ENCODE measurements at places on chromosomes 12 and 14.
A peak's percentile ranks its signal among the peaks of the same experiment; 100 is the strongest.

DNA sequence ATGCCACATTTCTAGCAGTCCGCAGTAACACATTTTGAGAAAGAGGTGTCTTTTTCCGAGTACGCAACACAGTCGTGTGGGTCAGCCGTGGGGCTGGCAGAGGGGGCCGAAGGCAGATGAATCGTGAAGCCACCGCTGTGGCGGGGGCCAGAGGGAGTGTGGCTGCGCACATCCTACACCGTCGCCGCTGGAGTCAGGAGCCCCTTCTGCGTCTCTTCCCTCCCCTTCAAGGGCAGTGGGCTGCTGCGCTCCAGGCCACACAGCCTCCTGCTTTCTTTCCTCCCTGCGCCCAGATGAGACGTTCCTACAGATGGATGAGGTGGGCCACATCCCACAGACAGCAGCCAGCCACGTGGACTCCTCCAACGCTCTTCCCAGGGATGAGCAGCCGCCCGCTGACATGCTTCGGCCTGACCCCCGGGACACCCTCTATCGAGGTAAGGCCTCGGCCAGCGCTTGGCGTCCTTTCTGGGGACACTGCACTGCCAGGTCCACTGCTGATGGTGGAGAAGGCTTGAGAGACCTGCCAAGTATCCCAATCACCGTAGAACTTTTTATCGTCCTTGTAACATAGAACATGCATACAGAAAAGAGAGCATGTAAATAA lies 89.8 kb downstream of the B4GALNT3 start:
- no peak for DNase-seq

DNA sequence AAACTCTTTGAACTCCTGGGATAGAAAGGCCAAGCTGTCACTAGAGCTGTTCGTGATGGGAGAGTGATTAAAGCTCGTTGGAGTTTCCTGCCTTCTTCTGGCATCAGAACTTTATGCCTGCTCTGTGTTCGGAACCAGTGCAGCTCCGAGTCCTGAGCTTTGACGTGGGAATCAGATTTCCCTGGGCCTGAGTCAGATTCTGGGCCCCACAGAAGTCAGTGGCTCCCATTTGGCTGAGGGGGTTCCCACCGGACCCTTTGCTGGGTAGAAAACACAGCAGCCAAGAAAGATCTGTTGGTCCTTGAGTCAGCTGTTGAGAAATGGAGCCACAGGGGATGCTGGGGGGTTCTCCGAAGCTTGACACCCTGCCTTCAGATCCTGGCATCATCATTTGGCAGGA lies 238.0 kb downstream of the CHST11 start:
- DNase-seq, result no peak

GRCh38 chr12:57213763-57214397 lies 2.7 kb upstream of the NXPH4 start:
- DNase-seq, result no peak

GRCh38 chr14:41972531-41972930 lies 365.9 kb downstream of the LRFN5 start:
- DNase-seq, result no peak

DNA sequence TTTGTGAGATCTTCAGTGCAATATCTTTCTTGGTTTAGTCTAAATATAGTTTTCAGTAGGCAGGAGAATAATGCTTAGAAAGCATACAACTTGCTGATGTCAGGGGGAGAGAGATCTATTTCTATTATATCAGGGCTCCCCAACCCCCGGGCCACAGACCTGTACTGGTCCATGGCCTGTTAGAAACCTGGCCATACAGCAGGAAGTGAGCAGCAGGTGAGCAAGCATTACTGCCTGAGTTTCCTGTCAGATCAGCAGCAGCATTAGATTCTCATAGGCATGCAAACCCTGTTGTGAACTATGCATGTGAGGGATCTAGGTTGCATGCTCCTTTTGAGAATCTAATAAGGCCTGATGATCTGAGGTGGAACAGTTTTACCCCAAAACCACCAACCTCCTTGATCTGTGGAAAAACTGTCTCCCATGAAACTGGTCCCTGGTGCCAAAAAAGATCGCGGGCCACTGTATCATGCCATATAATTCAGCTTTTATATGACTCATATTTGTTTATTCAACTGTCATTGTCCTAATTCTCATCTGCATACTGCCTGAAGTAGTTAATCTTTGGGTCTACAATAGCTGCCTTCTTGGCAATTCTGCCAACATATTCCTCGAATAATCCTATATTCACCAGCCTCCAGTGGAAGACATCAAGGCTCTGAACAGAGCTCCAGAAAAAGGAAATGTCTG lies 163.6 kb upstream of the DYRK2 start:
- DNase-seq, result no peak

- DNase-seq, result no peak
Observed at GRCh38 chr14:37587131-37587803, 7.8 kb downstream of the FOXA1 start.

- DNase-seq, result no peak
Observed at GRCh38 chr12:132608231-132609171, 1.9 kb downstream of the LRCOL1 start.

DNA sequence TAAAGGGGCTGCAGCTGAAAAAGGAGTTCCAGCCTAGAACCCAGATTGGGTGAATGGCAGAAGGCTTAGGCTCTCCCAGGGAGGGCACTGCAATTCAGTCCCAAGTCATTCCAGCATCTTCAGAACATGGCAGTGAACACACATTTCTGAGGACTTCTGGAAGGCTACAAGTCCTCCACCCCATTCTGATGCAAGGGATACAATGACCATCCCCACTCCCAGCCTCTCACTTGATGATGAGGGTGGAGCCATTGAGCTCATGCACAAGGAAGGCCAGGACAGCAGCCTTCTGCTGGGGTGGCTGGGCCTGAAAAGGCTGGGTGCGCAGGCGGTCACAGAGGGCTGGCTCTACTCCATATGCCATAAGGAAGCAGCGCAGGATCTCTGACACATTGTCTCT lies 25.8 kb downstream of the BAZ2A start:
- no peak for DNase-seq

- DNase-seq, result no peak
Observed at GRCh38 chr12:103401421-103401820, 94.3 kb downstream of the C12orf42 start.

- DNase-seq, result no peak
Observed at GRCh38 chr14:52871606-52872005, 79.2 kb downstream of the FERMT2 start.

DNA sequence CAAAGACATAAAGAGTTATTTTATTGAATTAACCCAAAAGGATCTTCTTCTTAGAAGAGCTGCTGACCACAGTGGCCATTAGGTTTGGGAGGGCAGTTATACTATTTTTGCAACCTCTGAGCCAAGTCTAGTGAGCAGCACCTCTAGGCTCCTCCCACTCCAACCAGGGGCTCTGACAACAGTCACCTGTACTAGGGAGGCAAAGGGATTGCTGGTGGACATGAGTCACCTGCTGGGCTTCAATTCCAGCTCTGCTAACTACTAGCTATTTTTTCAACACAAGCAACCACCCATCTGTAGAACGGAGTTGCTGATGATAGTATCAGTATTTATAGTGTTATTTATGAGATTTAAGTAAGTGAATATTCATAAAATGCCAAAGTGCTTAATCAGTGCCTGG lies 166.0 kb downstream of the KLHL28 start:
- no peak for DNase-seq

DNA sequence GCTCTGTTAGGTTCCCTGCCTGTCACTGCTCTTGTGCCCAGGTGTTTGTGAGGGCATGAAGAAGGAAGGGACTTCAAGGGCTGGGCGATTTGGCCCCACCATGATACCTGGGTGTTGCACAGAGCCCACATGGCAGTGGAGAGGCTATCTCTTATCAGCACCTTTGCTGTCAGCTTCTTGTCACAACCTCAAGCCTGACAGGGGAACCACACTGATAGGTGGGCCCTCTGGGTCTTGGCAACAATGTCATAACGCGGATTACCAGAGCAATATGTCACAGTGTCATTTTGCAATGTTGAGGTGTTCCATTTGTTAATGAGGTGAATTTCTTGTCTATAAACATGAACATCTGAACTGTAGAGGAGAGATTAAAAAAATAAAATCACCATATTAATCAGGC lies 22.9 kb upstream of the CACNA1C start:
- no peak for DNase-seq

DNA sequence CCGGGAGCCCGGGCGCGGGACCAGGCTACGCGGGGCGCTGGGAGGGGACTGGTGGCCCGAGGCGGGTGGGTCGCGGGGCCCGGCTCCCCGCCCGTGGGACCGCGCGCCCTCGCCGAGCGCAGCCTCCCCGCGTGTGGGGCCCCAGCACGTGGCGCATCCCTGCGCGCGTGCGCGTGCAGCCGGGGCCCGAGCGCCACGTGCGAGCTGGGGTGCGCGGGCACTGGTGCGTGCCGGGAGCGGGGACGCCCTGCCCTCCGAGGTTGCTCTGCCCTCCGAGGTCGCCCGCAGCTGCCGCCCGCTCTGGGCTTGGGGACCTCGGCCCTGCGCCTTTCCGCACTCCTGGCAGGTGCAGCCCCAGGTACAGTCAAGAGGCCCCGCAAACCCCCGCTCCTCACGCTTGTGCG lies 365 bp upstream of the CCDC88C start:
- no peak for DNase-seq

DNA sequence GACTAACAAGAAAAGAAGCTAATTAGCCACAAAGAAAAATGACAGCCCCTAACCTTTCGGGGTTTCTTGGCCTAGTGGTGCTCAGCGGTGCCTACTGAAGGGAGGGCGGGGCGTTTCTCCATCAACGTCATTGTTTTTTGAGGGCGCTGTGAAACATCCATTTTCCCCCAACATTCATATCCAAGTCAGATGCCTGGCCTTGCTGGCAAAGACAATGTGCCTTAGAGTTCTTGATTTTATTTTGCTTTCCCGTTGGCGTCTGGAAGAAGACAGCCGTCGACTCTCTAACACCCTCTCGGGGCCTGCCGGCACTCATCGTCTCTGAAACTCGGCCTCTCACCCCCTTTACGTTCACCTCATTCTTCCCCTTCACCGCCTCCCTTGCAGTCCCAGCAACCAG lies 154.5 kb downstream of the PHETA1 start:
- DNase-seq, result no peak

GRCh38 chr12:96472384-96472783 lies 17.0 kb upstream of the CFAP54 start:
- DNase-seq, result no peak

DNA sequence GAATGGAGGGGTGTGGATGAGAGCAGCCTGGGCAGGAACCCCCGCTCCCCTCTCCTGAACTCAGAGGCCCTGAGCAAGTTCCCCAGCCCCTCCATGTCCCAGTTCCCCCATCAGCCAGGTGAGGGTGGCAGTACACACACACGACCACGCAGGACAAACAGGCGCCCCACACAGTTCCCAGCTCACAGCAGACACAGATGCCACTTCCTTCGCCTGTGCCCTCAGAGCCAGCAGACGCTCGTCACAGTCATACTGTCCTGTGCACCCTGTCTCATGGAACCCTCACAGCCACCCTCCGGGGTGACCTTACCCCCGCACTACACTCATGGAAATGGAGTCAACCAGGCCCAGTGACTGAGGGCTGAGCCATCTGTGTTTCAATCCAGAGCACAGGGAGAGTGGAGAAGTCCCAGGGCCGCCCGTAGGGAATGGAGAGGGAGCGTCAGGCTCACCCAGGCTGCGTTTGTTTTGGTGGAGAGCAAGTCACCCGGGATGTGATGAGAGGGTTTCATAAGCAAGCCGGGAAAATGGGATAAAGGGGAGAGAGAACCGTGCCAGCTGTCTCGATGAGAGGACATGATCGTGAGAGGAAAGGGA lies 47.5 kb upstream of the DYNC1H1 start:
- no peak for DNase-seq

DNA sequence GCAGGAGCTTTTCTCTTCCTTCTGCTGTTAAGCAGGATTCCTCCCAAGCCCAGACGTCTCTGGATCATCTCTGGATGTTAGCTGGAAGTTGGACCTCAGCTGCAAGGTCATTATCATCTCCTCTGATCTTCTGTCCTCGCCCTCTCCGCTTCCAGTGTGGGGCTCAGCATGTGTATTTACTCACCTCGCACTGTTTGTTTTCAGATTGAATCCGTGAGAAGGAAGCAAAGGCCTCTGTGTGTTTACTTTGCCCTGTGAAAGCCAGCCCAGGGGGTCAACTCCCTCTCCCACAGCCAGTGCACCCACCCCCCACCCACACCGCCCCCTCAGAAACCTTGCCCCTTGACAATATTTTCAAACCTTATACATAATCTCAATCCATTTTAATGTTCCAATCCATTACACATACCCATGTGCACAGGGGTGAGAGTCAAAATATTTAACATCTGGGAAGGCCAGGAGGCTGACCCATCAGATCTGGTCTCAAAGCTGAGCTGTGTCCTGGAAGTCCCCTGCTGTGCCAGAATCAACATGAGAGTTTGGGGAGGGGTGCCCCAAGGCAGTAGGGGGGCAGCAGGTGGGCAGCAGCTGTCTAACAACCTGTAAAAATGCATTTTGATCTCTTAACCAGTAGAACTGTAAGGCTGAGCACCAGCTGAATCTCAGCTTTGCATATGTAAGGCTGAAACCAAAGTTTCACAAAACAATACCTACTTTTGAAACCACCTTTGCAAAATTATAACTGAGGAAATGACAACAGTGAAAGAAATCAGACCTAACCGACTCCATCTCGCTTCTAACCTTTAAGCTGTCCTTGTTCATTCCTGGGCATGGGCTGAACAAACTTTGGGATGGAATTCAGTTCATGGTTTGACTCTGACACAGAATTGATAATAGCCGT lies 157.9 kb downstream of the ZNF664 start:
- DNase-seq, result no peak

- DNase-seq, result no peak
Observed at GRCh38 chr12:34397591-34398365, 375.5 kb downstream of the ALG10 start.

DNA sequence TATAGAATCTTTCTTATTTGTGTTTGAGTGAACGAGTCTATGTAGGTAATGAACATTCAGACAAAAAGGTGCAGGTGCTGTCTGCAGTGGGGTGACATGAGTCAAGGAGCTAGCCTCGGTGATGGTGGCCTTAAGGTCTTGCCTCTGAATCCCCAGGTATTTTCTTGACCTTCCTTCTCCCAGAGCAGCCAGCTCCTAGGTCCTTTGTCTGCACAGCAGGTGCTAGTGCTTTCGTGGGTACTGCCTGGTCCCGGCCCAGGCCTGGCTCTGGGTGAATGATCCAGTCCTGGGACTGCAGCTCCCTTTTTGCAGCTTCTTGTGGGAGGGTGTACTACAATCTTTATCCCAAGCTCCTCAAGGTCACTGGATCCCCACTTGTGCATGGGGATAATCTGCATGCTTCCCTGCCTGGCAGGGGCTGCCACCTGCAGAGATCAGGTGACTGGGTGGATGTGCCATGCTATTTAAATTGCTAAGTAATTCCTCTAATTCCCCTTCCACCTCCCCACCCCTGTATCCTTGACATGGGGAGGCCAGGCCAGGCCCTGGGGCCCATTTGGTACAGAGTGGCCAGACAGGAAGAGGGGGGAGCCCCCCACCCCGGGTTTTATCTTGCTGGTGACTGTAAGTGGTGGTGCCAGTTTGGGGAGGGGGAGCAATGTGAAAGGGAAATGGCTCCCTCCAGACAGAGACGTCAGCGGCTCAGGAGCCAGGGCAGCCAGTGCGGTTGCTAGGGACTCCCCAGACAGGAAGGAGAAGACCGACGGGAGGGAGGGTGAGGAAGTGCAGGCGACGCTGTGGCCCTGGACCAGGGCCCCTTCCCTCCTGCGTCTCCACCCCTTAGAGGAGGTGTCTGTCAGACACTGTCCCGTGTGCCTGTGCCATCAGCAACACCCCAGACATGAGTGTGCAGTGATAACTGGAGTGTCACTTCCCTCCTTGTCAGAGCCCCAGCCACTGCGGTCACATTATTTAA lies 6.7 kb downstream of the VASH1 start:
- peak; percentile 50 for DNase-seq

GRCh38 chr12:105445649-105446048 lies 115.2 kb downstream of the C12orf75 start:
- DNase-seq, result no peak

- DNase-seq, result no peak
Observed at GRCh38 chr14:72169521-72169920, 237.3 kb downstream of the RGS6 start.

- DNase-seq, result no peak
Observed at GRCh38 chr14:80628547-80628946, 313.0 kb downstream of the CEP128 start.
